ENCODE measurements at places on chromosomes 5 and 9.

DNA sequence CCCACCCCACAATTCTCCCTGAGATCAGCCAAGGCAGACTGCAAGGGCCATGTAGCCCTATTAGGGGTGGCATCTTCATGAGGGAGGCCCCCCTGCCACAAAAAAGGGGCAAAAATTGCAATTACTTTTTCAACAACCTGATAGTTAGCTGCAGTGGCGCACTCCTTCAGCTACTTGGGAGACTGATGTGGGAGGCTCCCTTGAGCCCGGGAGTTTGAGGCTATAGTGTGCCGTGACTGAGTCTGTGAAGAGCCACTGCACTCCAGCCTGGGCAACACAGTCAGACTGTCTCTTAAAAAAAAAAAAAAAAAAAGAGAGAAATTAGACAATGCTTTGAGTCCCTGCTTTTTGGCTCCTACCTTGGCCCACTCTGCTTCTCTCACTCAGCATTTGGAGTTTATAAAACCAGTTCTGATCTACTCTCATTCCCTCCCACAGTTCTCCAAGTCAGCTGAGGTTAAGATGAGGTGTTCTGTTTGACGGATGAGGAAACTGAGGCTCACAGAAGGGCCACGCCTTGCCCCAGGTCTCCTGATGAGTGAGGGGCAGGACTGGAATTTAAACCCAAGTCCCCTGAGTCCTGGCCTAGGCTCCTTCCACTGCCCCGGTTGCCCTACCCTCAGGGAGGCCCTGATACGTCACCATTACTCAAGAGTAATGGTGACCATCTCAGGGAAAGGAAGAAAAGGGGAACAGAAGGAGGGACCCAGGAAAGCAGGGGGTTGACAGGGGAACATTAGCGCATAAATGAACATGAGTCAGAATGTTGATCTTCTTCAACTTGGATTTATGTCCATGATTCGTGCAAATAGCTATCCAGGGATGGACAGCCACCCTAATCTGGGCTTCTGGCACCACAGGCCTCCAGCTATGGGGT lies 9.0 kb downstream of the GPX3 start:
- no peak for DNase-seq
- no peaks in the 10 kb centered on the region for H3K27me3 ChIP-seq
- no peak overlapping the region for H3K4me3 ChIP-seq
- peak overlapping the region; percentile 55 for H3K27ac ChIP-seq

DNA sequence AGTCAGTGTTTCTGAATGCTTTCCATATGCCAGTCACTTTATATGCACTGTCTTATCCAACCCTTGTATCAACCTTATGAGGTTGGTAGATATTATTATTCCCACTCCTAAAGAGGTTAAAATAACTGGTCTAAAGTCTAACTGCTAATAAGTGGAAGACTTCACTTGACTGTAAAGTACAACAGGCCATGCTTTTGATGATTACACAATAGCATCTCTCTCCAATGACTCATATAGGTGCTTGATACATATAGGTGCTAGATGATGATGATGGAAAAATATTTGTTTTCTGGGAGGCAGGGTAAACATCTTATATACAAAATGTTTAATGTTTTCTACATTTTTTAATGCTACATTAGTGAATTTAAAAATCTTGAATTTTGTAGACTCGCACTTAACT lies 75.9 kb upstream of the NR3C1 start:
- H3K4me1 ChIP-seq = no peaks in the 10 kb centered on the region
- no peak overlapping the region for H3K27ac ChIP-seq
- no peak overlapping the region for H3K4me3 ChIP-seq

GRCh38 chr9:87337335-87338087 lies 160.2 kb upstream of the DAPK1 start:
- no peak for DNase-seq
- H3K27me3 ChIP-seq = peaks cover 59% of the 10 kb centered on the region
- no peak overlapping the region for H3K27ac ChIP-seq

DNA sequence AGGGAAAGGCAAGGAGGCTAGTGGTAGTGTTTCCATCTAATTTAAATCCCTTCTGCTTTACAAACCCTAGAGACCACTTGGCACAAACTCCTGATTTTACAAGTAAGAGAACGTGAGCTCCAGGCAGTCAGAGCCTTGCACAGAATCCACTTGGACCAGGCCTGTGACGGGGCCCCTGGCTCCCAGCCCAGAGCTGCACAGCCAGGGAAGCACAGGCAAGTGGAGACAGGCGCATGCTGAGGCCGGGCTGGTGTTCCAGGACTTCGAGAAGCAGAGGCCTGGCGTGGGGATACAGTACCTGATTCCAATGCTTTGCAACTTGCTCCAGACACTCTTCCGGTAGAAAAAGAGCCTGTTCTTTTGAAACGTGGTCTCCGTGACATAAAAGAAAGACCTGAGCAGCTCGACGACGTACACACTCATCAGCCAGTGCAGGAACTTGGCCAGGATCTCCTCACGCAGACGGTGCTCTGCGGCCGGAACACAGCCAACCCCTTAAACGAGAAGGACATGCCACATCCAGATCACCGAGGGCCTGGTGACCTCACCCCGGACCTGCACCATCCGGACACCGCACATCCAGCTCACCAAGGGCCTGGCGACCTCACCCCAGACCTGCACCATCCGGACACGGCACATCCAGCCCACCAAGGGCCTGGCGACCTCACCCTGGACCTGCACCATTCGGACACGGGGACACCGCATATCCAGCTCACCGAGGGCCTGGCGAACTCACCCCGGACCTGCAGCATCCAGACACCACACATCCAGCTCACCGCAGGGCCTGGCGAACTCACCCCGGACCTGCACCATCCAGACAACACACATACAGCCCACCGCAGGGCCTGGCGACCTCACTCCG lies 12.5 kb downstream of the TERT start:
- no peak for DNase-seq
- peaks cover 5% of the 10 kb centered on the region for H3K36me3 ChIP-seq
- H3K4me1 ChIP-seq = no peaks in the 10 kb centered on the region
- no peaks in the 10 kb centered on the region for H3K27me3 ChIP-seq
- H3K27ac ChIP-seq = no peak overlapping the region
- H3K4me3 ChIP-seq = no peak overlapping the region

DNA sequence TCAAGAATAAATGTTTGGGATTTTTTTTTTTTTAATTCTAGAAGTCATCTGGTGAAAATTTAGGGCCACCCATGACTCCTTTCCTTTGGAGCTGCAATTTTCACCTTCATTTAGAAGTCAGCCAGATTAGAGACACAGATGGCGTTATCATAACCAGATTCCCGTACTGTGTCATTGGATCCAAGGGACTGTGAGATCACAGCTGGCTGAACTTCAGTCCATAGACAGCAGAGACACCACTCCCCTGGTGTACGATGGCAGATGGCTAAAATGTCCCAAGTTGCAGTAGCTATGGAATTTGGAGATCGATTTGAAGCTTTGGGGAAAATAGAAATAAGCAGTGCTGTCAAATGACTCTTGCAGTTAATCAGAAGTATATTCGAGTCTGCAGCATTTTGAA lies 216.3 kb downstream of the RFK start:
- H3K36me3 ChIP-seq = no peaks in the 10 kb centered on the region
- no peaks in the 10 kb centered on the region for H3K27me3 ChIP-seq
- no peak overlapping the region for H3K4me3 ChIP-seq
- DNase-seq = no peak
- H3K4me1 ChIP-seq = peaks cover 1% of the 10 kb centered on the region

- H3K36me3 ChIP-seq = peaks cover 49% of the 10 kb centered on the region
- peak overlapping the region; percentile 52 for H3K4me3 ChIP-seq
- no peaks in the 10 kb centered on the region for H3K27me3 ChIP-seq
- H3K4me1 ChIP-seq = peaks cover 29% of the 10 kb centered on the region
- H3K27ac ChIP-seq = peak overlapping the region; percentile 94
- DNase-seq = peak; percentile 50
Observed at GRCh38 chr9:75083188-75083970, 4.6 kb downstream of the NMRK1 start.

DNA sequence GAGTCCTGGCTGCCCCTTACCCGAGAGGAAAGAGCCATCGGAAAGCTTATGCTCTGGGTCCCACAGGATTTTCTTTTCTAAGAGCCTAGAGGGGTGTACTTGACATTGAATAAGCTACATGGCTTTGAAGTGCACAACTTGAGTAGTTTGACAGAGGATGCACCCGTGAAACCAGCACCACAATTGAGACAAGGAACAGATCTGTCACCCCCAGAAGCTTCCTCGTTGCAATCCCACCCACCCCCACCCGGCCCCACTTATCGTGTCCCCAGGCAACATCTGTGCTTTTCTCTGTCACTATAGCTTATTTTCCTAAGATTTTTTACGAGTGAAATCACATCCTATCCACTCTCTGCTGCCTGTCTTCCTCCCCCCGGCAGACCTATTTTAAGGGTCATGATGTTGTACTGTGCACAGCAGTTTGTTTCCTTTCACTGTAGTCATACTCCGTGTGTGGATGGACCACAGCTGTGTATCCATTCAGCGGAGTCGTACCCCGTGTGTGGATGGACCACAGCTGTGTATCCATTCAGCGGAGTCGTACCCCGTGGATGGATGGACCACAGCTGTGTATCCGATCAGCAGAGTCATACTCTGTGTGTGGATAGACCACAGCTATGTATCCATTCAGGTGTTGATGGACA lies 8.8 kb upstream of the FCN2 start:
- no peaks in the 10 kb centered on the region for H3K4me1 ChIP-seq
- peaks cover 4% of the 10 kb centered on the region for H3K27me3 ChIP-seq
- DNase-seq = no peak
- H3K27ac ChIP-seq = no peak overlapping the region
- H3K36me3 ChIP-seq = no peaks in the 10 kb centered on the region
- no peak overlapping the region for H3K4me3 ChIP-seq

DNA sequence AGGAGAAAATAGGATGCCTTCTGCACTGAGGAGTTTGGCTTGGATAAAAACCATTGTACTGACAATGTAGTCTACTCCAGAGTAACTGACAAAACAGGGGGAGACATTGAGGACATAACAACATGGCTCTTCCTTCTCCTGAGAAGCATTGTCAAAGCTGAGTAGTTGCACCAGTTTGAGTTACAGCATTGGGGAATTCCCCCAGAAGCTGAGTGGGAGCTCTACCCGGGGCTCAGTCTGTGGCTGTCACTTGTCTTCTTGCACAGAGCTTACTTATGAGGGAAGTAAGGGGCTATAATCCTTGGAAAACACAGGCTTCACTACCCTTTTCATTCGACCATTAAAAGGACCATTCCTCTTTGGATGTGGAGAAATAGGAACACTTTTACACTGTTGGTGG lies 21.2 kb downstream of the HSPB3 start:
- H3K36me3 ChIP-seq = no peaks in the 10 kb centered on the region
- peaks cover 27% of the 10 kb centered on the region for H3K27me3 ChIP-seq
- no peak for DNase-seq
- no peak overlapping the region for H3K27ac ChIP-seq

GRCh38 chr5:111223787-111224560 lies at the start of gene CAMK4:
Gene CAMK4, plus strand, starts transcription at chr5:111224384. Its CDS starts 100 bp downstream, at chr5:111224484.
- H3K27me3 ChIP-seq = no peaks in the 10 kb centered on the region
- peak within 1 kb of the TSS; percentile 90 for H3K27ac ChIP-seq
- peak; percentile 80 for DNase-seq
- H3K36me3 ChIP-seq = peaks cover 11% of the 10 kb centered on the region
- peak within 1 kb of the TSS; percentile 94 for H3K4me3 ChIP-seq
- H3K4me1 ChIP-seq = peaks cover 46% of the 10 kb centered on the region

DNA sequence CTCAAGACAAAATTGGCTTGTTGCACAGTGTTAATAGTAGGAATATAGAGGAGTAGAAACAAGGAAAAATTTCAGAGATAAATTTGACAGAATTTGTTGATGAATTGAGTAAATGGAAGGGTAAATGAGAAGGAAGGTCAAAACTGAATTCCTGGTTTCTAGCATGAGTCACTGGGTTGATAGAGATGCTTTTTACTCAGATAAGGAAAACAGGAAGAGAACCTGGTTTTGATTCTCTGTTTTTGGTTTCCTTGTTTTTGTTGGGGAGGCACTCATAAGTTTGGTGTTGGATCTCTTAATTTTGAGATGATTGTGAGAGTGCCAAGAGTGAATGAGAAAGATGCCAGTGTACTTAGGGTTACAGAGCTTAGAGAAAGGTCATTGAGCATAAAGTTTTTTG lies 7.1 kb downstream of the LRRC70 start:
- no peak overlapping the region for H3K4me3 ChIP-seq
- peaks cover 10% of the 10 kb centered on the region for H3K36me3 ChIP-seq
- no peak overlapping the region for H3K27ac ChIP-seq
- no peak for DNase-seq
- peaks cover 2% of the 10 kb centered on the region for H3K4me1 ChIP-seq
- H3K27me3 ChIP-seq = no peaks in the 10 kb centered on the region

GRCh38 chr9:84238652-84239051 lies 101.9 kb downstream of the SLC28A3 start:
- no peaks in the 10 kb centered on the region for H3K36me3 ChIP-seq
- H3K4me1 ChIP-seq = no peaks in the 10 kb centered on the region
- H3K27ac ChIP-seq = no peak overlapping the region
- H3K27me3 ChIP-seq = peaks cover 48% of the 10 kb centered on the region
- no peak overlapping the region for H3K4me3 ChIP-seq
